CD14-positive monocyte (primary cell): ENCODE measurements at places on chromosomes 1 and 21.

GRCh38 chr1:110734133-110734680, 59.5 kb upstream of the KCNA3 start:
- no peak for DNase-seq

DNA sequence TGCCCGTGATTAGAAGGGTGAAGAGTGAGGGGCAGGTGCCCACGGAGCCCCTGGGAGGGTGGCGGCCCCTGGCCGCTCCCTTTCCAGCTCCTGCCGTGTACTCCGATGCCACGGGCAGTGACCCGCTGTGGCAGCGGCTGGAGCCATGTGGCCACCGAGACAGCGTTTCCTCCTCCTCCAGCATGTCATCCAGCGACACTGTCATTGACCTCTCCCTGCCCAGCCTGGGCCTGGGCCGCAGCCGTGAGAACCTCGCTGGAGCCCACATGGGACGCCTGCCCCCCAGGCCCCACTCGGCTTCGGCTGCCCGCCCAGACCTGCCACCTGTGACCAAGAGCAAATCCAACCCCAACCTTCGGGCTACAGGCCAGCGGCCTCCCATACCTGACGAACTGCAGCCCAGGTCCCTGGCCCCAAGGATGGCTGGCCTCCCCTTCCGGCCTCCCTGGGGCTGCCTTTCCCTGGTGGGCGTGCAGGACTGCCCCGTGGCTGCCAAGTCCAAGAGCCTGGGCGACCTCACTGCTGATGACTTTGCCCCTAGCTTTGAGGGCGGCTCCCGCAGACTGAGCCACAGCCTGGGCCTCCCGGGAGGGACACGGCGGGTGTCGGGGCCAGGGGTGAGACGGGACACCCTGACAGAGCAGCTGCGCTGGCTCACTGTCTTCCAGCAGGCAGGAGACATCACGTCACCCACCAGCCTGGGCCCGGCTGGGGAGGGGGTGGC, 22.0 kb downstream of the PANK4 start:
- DNase-seq, result no peak

DNA sequence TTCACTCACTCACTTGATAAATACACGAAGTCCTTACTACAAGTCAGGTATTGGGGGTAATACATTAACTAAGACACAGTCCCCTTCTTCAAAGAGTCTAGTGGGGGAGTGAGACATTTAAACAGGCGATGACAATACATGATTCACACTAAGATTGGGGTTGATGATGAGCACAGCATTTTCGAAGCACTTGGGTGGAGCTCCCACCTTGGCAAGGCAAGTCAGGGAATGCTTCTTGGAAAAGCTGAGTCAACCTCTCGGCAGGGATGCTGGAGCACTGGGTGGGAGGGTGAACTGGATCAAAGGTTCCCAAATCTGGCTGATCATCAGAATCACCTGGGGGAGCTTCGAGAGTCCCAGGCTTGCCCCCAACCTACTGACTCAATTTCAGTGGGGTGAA, 57.9 kb upstream of the ENAH start:
- DNase-seq, result no peak

DNA sequence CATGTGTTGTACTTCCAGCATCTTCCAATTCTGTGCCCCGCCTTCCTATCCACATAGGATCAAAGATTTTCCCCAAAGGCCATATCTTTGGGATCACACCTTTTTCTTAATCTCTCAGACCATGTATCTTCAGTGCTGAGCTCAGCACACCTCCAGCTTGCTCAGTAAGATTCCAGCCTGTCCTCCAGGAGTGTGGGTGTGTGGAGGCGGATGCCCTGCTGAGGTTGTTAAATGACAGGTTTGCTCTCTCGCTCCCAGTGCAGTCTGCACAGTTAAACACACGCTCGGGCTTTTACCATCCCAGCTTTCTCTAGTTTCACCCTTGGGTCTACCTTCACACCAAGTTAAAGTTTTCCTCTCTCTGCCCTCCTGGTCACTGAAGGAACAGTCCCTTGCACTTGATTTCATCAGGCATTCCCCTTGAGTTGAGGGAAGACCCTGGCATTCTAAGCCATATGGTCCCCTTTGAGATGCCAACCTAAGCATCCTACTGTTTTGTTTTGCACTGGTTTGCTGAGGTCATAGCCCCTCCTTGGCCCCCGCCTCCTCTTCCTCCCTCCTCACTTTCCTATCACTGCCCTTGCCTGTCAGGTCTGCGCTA, 13.7 kb downstream of the MYOG start:
- no peak for DNase-seq

DNA sequence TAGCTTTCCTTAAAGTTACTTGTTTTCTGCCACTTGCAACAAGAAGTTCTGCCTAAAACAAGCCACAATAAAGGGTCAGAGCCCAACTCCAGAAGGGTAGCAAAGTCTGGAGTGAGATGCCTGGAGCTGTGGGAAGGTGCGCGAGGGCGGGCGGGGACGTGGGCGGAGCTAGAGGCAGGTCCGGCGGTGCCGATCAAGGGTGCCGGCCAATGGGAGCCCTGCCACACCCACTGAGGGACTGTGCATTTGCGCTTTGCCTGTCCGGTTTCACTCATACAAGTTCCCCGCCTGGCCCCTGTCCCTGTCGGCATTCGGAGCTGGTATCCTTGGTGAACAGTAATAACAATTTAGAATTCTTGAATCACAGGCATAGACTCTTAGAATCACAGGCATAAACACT, 732.4 kb downstream of the MATN1 start:
- DNase-seq, result no peak

GRCh38 chr1:6314503-6314902, 53.6 kb upstream of the GPR153 start:
- DNase-seq, result no peak

GRCh38 chr1:94120991-94121390, at the start of gene ABCA4:
Gene ABCA4, minus strand, starts transcription at chr1:94121148. Its CDS starts 103 bp downstream, at chr1:94121045.
- DNase-seq, result no peak

GRCh38 chr1:87720561-87720960, 391.9 kb downstream of the LMO4 start:
- no peak for DNase-seq

DNA sequence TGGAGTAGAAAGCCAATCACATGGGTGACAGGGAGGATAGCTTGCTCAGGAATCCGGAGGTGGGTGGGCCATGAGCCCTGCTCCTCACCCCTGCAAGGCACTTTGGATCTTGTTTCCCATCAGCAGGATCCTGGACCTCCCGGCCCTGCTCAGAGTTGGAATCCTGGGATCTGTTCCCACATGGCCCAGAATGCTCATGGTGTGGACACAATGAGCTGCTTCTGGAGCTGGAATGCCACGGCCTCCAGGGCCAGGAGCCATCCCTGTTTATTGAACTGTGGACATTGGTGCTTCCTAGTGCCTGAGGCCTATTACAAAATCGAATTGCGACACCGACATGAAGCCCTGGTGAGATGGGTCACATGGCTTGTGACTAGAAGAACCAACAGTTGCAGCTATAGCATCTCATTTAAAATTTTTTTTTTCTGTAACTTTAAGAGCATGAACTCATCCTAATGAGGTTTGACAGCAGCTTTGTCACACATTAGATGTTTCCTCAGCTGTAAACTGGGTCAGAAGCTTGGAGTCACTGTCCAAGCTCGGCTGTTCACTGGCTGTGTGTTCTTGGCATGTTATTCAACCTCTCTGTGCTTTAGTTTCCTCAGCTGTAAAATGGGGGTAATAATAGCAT, 40.4 kb upstream of the GOLT1A start:
- DNase-seq, result peak; percentile 81

GRCh38 chr1:76473591-76473990, 393.7 kb upstream of the ST6GALNAC5 start:
- DNase-seq, result no peak

- no peak for DNase-seq
Observed at GRCh38 chr1:220796530-220796929, 9.8 kb downstream of the MTARC1 start.

- no peak for DNase-seq
Observed at GRCh38 chr1:15205586-15206346, 41.3 kb upstream of the FHAD1 start.

GRCh38 chr1:158407092-158407491, 7.8 kb upstream of the OR10T2 start:
- no peak for DNase-seq

GRCh38 chr1:61169045-61169444, 86.7 kb downstream of the NFIA start:
- DNase-seq, result no peak

DNA sequence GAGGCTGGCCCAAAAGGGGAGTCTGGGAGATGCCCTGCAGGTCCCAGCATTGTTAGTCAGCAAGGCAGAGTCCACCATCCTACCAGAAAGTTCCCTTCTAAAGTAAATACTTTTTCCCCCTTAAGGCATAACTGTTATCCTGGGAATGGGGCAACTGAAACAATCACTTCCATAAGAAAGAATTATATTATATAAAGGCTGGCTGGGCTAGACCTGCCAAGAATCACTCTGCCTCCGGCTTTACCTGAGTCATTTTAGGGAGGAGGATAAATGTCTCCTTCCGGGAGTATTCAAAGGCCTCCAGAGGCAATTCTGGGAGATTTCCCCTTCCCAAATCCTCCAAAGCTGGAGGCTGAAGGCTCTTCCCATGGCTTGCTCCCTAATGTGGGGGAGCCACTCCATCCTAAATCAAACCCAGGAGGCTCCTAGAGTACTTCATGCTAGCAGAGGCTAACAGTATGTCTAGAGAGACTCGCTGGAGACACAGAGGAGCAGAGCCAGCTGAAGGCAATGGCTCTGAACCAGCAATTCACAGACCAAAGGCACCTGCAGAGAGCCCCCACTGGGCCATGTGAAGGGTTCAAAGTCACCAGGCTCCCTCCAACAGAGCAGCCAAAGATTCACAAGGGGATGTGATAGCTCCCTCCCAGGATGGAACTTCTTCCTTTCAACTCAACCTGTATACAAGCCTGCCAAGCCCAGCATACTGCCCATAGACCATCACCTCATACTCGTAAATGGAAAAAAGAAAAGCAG, 116.0 kb downstream of the ASTN1 start:
- no peak for DNase-seq

DNA sequence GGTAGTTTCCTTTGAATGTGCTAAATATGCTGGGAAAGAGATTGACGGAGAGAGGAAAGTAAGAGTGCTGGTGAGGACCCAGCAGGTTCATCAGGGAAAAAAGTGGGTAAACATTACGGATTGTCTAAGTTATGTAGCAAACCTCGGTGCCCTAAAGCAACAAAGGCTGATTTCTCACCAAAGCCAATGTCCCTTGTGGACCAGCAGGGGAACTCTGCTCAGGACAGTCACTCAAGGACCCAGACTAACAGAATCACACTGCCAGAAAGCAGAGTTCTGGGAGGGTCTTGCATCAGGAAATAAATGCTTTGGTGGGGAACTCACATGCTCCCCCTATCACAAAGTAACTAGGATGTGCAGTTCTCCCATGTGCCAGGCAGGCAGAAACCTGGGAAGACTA, 1.7 kb upstream of the IKBKE start:
- peak; percentile 43 for DNase-seq

DNA sequence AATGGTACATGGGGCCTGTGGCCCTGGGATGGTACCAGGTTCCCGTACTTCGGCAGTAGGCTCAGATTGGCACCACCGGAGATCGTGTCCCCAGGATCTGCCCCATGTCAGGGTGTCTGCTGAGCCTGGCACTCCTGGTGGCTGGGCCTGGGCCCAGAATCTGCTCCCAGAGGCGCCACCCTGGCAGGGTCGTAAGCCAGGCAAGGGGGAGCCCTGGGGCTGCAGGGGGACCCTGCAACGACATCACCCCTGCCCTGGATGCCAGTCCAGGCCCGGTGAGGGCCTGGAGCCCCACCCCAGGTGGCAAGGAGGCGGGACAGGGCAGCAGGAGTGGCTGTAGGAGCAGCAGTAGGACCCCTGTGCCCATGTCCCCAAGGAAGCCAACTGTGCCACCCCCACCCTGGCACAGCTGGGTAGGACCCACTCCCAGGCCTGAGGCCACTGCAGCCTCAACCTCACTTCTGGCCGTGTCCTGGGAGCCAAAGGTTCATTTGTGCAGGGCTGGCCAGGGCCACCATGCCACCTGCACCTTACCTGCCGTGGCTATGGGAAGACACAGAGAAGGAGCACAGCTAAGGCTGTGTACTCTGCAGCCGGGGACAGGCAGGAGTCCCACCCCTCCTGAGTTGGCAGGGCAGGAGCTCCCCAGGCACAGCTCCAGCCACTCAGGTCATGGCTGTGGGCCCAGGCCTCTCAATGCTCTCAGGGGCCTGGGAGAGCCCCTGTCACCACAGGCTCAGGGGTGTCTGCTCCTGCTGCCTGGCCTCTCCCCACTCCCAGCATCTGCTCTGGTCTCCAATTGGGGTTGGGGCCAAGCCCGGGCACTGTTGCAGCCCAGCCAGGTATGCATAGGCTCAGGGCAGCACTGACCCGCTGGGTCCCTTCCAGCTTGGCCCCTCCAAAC, 141.7 kb downstream of the EIF4G3 start:
- no peak for DNase-seq

DNA sequence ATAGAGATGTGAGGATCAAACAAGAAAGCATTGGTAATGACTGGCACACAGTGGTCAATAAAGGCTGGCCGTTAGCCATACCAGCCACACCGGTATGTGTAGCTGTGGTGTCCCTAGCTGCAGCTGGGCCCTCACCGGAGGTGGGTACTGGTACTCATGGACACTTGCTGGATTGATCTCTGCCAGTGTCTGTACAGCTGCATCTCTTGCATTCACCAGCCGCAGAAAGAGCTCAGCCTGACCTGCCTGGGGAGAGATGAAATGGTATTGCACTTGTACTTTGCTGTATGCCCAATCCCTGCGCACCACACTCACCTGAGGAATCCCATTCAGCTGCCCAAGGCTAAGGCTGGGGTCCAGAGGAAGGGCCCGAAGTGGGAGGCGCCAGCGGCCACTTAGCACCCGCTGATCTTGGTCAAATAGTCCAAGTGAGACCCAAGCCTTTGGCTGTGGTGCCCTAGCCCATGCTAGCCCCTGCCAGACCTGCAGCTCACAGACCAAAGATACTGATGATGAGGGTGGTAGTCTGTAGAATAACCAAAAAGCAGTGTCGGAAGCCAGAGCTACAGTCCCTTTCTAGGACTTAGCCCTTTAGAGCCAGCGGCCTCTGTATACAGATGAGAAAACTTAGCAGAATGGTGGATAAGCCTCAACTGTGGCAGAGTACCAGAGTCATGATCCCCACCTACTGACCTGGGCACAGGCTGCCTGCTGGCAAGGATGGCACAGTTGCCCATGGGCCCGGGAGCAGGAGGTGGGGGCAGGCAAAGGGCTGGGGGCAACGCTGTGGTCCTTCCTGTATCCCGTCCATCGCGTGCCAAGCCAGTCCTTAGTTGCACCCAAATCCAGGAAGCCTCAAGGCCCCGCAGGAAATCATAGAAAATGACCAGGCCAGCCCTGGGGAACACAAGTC, 3.0 kb downstream of the CCDC17 start:
- no peak for DNase-seq

GRCh38 chr1:223363057-223363855, 720 bp downstream of the SUSD4 start:
- DNase-seq, result no peak
